Stimulated activated CD8-positive, alpha-beta memory T cell treated with anti-CD3 and anti-CD28 coated beads, Interleukin-2, amount 100 ng/mL, for 1 hour (primary cell): ENCODE measurements at places on chromosomes 7 and 10.

DNA sequence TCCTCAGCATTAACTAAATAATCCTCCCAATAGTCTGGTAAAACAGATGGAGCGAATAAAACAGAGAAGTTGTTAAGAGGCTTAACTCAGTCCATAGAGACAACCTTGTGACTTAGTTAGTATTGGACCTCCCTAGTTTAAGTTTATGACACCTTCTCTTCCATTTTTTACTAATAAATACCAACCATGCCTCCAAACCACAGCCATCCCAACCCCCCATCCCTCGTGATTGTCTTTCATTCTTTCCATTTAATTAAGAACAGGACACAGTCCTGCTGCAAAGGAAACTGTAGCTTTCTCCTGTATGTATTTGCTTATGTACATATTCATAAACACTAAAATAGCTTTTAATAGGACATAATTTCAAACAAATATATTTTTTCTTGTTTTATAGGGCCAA, 238.2 kb downstream of the SEMA3D start:
- DNase-seq = no peak

DNA sequence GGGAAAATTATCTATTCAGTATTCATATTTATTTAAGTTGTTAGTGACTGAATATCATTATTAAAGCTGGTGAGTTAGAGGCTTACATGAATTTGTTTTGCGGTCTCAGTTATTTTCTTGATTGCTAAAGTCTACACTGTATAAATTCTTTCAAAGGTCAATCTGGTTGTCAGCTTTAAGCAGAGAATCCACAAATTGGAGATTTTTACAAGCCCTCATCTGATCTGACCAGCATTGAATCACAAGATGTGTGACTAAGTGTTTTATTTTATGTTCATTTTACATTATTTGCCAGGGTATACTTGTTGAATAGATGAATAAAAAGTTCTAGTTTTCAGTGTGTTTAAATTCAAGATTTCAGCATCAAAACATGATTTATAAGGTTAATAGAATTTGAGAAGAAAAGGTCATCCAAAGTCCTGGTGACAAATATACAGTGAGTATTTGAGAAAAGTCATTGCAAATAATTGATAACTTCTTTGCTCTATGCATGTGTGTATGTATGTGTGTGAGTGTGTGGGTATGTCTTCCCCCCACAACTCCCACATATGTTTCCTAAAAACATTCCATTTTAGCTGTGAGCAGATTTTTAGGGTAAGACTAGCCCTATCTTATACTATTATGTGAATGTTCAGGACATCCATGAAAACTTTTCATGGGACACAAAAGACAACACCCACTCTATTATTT, 4.4 kb downstream of the SEMA3A start:
- no peak for DNase-seq

DNA sequence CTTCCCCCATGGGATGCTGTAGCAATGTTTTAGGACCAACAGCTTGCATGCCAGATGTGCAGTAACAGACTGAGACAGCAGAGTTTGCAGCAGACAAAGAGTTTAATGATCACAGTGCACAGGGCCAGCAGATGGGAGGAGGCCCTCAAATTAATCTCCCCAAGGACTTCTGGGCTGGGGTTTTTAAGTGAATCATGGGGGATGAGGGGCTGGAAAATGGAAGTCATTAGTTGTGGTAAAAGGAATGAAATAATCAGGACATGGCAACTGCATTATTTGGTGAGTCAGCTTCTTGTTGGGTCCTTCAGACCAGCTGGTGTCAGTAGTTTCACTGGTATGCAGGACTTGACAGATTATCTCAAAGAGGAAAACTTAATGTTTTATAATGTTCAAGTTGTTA, 12.6 kb upstream of the NRBF2 start:
- DNase-seq = no peak

DNA sequence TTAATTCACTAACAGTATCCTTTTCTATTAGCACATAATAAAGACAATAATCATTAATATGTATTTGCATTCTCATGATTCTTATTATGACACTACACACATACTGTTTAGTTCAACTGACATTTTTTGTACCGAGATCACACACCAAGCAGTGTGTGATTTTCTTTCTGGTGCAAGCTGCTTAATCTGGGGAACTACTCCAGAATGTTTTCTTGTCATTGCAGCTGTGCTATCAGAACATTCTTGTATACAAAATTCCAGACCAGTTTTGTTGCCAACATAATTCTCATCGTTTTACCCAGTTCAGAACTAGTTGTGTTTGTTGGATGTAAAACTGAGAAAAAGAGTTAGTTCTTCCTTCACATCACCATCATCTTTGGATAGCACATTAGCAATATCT, 37.4 kb downstream of the VKORC1L1 start:
- DNase-seq = no peak

DNA sequence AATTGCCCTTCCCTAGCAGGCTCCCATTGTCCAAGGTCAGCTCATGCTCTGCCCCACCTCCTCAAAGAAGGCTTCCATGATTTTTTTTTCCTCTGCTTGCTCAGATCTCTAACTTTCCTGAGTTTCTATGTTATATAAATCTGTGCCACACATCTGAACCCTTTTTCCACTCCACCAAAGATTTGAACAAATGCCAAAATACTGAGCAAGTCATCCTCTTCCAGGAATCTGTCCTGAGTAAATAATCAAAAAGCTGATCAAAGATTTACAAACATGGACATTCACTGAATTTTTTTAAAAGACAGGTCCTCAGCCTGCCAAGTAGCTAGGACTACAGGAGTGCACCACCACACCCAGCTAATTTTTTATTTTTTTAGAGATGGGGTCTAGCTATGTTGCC, 102.8 kb upstream of the ARID5B start:
- no peak for DNase-seq

GRCh38 chr10:15751046-15751445, 31.3 kb upstream of the ITGA8 start:
- no peak for DNase-seq

GRCh38 chr7:34719636-34720035, 61.6 kb downstream of the NPSR1 start:
- DNase-seq = no peak

DNA sequence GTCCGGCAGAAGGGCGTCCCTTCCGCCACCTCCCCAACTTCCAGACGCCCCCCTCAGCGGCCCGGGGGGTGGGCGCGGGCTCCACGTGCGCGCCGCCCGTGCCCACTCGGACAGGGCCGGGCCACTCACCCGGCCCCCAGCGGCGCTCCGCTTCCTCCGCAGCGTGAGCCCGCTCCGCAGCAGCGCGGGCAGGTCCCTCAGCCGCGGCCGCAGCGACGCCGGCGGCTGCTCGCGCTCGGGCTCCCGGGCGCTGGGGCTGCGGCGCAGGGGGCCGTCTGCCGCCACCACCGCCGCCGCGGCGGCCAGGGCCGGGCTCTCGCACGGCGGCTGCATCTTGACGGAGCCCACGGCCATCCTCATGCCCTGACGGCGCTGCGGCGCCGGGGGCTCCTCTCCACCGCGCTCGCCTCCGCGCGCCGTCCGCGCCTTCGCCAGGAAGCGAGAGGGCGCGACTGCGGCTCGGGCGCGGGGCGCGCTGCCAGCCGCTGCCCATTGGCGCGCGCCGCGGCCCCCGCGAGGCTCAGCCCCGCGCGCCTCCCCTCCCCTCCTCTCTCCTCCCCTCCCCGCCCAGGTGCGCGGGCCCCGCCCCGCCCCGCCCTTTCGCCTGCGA, at the start of gene RAPGEF5:
Gene RAPGEF5, minus strand, starts transcription at position 454 of the 610 bp plus-strand sequence. Its CDS starts 94 bp downstream, at position 360.
- no peak for DNase-seq

- DNase-seq = no peak
These were observed 651.5 kb downstream of the LRMDA start for GRCh38 chr10:76082956-76083355.

DNA sequence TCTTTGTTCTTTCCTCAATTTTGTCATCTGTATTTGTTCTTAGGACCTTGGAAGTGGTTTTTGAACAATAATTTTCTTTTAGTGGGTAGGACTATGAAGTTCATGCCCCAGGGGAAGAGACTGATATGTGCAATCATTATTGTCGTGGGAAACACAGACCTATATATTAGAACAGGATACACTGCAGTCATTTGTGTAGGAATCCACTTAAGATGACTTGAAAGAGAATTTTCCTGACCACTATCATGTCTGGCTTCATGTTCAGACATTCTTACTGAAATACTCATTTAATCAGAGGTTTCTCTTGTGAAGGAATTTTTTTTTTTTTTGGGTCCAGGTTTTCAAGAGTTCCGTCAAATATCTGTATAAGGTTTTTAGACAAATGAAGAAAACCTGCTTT, 163.6 kb downstream of the SUGCT start:
- DNase-seq = no peak

- no peak for DNase-seq
These were observed 26.5 kb downstream of the LRGUK start for GRCh38 chr7:134153493-134154136.

DNA sequence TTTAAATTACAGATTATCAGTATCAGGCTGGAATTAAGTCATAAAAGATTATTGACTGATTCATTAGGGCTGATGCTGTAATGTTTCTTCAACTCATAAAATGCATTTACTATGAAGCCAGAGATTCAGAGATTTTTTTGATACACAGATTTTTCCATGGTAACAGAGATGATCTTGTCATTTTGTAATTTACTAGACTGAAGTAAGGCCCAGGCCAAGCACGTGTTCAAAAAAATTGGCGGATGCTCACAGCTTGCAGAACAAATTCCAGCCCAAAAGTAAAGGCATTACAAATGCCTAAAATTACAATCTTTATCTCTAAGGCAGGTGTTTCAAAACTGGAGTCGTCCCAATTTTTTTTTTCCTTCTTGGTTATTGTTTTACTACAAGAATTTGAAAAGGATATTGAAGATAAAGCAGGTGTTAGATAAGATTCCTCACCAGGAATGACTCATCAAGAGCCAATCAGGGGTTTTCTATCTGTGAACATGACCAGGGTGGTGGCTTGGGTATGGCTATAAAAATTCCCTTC, 78.4 kb upstream of the MEOX2 start:
- DNase-seq = no peak

GRCh38 chr10:62047960-62048383, 146.5 kb downstream of the ARID5B start:
- no peak for DNase-seq

- no peak for DNase-seq
These were observed 9.5 kb upstream of the KAZALD1 start for GRCh38 chr10:101052285-101052684.

GRCh38 chr10:67772894-67773511, 65.0 kb downstream of the DNAJC12 start:
- DNase-seq = no peak

DNA sequence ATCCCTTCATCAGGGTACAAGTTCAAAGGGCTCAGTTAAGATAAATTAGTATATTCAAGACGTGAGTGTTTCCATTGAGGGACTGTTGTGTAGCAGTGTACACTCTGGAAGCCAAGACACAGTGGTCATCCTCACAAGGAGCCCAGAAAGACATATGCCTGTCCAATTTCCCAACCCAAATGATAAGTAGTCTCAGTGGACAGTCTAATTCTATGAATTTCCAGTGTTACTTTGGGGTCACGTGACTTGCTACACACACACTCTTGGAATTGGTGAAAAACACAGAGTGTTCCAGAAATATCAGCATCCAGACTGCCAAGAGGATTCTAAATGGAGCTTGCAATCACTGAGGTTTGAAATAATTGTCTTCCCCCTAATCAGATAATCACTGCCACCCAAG, 365.1 kb downstream of the WDR11 start:
- DNase-seq = no peak

DNA sequence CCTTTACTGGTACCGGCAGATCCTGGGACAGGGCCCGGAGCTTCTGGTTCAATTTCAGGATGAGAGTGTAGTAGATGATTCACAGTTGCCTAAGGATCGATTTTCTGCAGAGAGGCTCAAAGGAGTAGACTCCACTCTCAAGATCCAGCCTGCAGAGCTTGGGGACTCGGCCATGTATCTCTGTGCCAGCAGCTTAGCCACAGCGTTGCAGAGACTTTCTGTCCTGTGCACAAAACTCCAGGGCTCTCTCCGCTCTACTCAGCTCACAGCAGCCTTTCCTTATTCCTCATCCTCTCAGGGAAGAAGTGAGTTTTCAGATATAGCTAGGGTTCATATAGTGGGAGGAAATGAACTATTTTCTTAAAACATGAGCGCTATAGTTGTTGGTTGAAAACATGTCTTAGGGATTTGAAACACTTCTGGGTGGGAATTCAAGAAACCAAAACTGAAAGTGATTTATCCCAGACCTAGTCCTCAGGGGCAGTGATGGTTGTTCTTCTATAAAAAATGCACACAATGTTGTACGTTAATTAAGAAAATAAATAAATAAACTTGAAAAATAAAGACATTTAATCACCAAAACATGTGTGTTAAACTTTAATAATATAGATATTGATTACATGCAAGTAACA, 150.2 kb upstream of the PRSS58 start:
- DNase-seq = no peak

GRCh38 chr7:111647881-111648280, 85.6 kb upstream of the IMMP2L start:
- no peak for DNase-seq
